ENCODE measurements at places on chromosomes 12 and 14.

- DNase-seq, result peak; percentile 56
Observed at GRCh38 chr14:74459289-74459946, 33.4 kb upstream of the SYNDIG1L start.

DNA sequence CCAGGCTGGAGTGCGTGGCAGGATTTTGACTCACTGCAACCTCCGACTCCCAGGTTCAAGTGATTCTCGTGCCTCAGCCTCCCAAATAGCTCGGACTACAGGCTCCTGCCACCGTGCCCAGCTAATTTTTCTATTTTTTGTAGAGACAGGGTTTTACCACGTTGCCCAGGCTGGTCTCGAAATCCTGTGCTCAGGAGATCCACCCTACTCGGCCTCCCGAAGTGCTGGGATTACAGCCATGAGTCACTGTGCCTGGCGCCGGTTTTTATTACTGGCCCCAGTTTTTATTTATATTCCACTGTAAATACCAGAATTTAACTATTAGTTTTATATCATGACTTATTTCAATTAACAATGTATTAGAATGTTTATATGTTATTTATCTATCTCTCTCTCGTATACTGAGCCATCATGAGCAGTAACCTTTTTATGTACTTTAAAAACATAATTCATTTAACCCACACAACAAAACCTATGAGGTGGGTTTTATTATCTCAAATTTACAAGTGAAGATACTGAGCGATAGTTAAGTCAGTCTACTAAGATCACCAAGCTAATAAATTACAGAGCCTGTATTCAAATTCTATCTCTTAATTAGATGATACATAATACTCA is 47.8 kb downstream of the HECTD1 start:
- DNase-seq, result peak; percentile 52

- DNase-seq, result no peak
Observed at GRCh38 chr12:76220980-76221379, 127.2 kb downstream of the BBS10 start.

DNA sequence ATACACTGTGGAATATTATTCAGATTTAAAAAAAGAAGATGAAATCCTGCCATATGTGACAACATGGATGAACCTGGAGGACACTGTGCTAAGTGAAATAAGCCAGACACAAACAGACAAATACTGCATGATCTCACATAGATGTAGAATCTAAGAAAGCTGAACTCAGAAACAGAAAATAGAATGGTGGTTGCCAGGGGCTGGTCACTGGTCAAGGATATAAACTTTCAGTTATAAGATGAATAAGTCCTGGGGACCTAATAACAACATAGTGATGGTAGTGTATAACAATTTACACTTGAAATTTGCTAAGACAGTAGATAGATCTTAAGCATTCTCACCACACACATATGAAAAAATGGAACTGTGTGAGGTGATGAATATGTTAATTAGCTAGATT is 161.3 kb upstream of the TMCC3 start:
- DNase-seq, result no peak

GRCh38 chr14:51527073-51527472 is 124.6 kb upstream of the FRMD6 start:
- DNase-seq, result peak; percentile 60

DNA sequence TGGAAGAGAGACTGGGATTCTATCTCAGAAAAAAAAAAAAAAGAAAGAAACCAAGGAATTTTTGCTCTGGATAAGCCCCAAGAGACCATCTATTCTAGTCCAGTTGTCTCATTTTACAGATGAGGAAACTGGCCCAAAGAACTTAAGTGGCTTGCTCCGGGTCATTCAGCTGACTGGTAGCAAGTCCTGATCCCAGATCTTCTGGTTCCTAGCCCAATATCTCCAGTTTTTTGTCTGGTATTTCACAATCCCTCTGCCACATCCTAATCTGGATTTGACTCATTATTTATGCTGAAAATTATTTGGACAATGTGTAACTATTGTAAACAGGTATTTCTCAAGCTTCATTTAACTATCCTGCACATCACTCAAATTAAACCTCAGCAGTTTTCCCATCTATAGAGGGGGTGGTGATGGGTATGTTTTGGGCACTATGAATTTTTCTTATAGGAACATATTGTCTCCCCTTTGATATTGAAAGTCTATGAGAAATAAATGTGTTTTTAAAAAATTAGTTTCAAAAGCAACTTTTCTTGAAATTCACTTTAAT is 43.4 kb downstream of the PPP2R5E start:
- DNase-seq, result peak; percentile 97

- no peak for DNase-seq
Observed at GRCh38 chr14:100807979-100808734, 17.8 kb upstream of the MEG3 start.

- DNase-seq, result no peak
Observed at GRCh38 chr12:73112035-73112816, 840.1 kb downstream of the TRHDE start.

DNA sequence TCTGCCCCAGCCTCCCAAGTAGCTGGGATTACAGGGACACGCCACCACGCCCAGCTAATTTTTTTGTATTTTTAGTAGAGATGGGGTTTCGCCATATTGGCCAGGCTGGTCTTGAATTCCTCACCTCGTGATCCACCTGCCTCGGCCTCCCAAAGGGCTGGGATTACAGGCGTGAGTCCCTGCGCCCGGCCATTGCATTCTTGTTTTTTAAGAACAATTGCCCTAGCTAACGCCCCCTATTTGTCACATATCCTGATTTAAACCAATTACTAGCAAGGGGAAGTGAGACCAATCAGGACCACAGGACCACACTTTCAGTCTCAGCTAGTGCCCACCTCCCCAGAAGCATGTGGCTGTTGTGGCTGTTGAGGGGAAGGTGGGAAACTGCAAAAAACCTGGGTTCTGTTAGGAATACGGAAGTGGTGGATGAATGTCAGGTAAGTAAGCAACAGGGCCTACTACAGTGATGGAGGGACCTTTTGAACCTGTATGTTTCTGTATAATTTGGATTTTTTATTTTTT is 37.8 kb upstream of the NFYB start:
- DNase-seq, result no peak

DNA sequence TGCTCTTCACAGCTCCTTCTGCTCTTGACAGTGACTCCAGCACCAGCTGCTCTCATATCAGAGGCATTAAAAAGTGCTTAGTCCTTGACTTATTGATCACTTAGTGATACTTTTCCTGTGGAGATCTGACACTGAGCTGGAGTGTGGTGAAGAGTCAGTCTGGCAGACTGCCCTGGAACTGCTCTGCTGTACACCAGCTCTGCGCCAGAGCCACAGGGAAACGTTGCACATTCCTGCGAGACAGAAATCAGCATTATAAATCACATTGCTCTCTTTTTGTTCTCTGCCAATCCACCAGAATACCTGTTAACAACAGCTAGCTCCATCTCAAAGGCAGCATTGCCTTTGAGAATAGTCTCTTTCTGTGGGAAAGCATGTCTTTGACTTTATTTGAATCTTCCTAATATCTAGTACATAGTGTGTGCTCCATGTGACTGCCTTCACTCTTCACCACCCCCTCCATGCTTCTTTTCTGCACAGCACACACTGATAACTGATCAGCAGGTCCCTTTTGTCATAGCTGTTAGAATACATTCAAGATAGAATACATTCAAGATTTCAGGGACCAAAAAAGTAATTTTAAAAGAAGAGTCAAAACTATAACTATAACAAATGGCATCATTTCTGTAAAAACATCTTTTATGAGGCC is 48.2 kb upstream of the VSX2 start:
- no peak for DNase-seq

DNA sequence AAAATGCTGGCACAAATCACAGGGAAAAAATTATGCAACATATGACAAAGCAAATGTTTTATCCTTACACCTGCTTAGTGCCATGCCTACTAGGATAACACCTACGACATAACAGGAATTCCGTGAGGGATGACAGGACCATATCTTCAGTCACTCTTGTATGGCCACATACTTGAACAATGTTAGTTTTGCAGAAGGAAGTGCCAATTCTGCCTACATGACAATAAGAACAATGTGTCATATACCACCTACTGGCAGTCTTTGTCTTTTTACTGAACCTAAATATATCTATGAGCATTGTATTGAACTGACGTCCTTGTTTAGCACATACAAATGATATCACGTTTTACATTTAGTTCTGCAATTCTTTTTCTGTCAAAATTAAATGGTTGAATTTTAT is 234.0 kb downstream of the ADAMTS20 start:
- no peak for DNase-seq

DNA sequence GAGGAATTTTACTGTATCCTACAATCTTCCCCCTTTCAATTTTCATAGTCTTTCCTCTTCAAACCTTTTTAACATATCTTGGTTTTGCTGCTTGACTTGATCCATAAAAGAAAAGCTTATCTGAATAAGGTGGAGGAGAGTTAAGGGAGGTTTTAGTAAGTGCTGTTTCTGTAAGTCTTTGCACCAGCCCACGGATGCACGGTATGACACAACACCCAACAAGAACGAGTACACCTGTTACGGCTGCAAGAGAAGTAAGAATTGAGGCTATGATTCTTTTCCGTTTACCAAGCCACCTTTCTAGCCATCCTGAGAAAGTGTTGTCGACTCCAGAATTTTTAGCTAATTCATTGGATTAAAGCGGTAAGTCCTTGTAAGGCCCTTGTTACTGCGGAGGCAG is 26.1 kb upstream of the CPNE8 start:
- no peak for DNase-seq

DNA sequence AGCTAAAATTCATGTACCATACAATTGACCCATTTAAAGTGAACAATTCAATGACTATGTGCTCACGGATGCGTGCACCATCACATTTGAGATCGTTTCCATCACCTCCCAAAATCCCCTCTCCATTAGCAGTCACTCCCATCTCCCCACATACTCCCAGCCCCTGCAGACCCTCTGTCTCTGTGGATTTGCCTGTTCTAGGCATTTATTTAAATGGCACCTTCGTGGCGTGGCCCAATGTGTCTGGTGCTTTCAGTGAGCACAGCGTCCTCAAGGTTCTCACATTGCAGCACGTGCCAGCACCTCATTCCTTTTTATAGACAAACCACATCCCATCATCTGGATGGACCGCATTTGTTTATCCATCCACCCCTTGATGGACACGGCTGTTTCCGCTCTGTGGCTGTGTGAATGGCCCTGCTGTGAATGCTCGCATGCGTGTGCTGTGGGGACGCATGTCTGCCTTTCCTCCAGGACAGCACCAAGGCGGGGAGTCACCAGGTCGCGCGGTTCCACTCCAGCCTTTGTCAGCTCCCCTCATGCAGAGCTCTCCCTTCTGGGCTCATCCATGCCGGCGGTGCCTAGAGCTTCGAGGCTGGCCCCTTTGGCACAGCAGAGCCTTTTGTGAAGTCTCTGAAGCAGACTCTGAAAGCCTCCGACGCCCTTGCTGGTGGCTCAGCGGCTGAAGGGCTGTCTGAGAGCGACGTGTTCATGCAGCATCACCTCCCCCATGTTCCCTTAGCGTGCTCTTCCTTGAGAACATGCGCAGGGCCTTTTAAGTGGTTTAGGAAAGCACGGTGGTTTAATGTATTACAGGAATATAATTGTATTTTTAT is 184.4 kb downstream of the KIF26A start:
- no peak for DNase-seq

GRCh38 chr12:124451016-124451415 is 116.4 kb downstream of the NCOR2 start:
- no peak for DNase-seq

GRCh38 chr12:14613718-14614117 is 46.0 kb upstream of the PLBD1 start:
- no peak for DNase-seq

- peak; percentile 10 for DNase-seq
Observed at GRCh38 chr12:98374007-98374406, 141.4 kb upstream of the TMPO start.
